Activated naive CD8-positive, alpha-beta T cell treated with anti-CD3 and anti-CD28 coated beads, Interleukin-2, amount 50 U/mL, for 24 hours (primary cell): ENCODE measurements at places on chromosomes 16 and 17.

DNA sequence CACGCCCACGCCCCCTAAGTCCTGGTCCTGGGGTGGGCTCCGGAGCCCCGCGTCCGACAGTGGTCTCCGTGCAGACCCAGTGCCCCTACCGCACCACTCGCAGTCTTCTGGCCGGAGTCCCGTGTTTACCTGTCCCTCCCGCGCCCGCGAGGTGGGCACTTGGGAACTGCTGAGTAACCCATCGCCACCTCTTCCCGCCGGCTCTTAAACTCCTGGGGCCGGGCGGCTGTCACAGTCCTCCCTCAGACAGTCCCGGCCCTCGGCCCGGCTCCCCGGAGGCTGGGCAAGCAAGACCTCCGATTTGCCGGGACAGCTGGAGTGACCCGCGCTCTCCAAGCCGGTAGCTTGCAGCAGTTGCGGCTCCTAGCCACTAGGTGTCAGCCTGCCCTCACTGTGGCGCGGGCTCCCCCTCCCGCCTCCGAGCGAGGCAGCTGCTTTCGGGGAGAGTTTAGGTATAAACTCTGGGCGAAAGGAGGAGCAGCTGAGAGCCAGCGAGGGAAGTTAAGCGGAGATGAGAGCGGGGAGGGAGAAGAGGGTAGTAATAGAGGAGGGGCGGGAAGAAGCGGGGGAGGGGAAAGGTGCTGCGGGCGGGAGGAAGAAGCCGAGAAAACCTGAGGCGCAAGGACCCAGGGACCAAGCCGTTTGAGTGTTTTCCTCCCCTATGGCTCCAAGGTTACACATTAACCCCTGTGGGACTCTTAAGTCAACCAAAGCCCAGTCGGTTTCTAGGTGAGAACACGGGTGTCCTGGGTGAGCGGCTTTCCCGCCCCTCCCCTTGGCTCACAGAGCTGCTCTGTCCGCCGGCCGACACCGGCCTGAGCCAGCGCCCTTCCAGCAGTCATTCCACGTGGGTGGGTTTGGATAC lies 826 bp upstream of the TLCD1 start:
- peaks cover 55% of the 10 kb centered on the region for H3K4me1 ChIP-seq
- H3K27ac ChIP-seq: peak overlapping the region; percentile 96
- DNase-seq: peak; percentile 94
- H3K27me3 ChIP-seq: no peaks in the 10 kb centered on the region
- peak overlapping the region; percentile 99 for H3K4me3 ChIP-seq

DNA sequence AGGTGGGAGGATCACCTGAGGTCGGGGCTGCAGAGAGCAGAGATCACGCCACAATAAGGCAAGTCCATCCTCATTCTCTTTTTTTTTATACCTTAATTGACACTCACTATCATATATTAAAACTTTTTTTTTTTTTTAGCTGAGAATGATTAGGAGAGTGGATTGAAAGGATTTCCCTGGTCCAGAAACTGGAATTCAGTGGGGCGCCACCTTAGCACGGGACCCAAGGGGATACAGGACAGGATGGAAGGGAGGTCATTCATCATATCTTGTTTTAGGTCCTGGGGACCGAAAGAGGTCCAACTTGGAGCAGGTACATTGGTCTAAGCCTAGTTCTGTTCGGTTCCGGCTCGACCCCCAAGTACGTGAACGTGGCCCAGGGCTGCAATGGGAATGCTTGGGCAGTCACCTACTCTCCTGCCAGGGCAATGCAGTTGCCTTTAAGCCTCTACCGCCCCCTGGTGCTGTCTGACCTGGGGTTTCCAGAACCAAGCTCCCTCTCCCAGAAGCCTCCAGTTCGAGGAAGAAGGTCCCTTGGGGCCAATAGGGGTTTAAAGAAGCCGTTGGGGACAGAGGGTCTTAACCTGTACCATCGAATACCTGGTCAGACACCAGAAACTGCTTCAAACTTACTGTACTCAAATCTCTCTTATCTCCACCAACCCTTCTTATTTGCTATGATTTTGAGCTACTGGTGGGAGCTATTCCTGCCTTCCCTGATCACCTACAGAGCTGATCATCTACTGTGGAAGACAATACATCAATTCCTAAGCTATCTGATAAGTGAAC lies 19.9 kb upstream of the GPATCH8 start:
- no peak overlapping the region for H3K27ac ChIP-seq
- no peaks in the 10 kb centered on the region for H3K36me3 ChIP-seq
- H3K4me3 ChIP-seq: no peak overlapping the region
- peak; percentile 74 for DNase-seq

DNA sequence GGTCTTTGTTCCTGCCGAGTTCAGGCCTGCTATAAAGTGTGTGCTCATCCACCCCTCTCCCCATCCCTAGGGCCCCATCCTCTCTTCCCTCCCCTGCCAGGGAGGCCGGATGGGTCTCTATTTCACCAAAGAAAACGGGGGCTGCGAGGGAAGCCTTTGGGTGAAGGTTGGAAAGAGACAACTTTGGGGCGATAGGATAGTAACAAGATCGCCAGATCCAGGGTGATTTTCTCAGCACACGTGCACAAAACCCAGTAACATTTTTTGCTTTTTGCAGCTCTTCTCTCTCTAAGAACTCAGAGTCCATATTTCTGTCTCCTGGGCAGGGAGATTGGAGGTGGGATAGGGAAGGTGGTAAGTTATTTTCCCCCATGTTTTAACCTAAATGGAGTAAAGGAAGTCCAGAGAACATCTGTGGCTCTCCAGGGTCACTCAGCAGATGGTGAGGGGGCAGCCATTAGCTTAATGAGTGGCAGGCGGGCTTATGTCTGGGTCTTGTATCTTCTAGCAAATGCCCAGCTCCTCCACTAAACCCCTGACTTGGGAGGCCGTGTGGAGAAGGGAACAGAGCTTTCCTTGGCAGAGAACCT lies 6.9 kb downstream of the CCR7 start:
- H3K4me3 ChIP-seq: peak overlapping the region; percentile 46
- no peak for DNase-seq

DNA sequence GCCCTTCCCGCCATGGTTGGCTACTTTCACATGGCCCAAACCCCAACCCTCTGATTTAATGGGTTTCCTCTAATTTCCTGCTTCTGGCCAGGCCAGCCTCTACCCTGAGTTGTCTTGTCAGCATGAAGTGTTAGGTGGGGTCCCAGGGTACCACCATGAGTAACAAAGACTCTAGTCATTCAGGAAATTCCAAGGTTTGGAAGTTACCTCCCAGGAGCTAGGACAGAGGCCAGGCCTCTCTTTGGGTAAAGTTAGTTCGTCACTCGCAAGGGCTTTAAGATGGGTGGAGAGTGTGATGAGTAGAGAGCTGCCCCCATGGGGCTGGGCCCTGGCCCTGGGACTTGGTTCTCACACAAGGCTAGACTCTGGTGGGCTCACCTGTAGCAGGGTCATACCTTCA lies 54.6 kb downstream of the PLD6 start:
- DNase-seq: no peak
- peaks cover 37% of the 10 kb centered on the region for H3K36me3 ChIP-seq
- H3K27ac ChIP-seq: peak overlapping the region; percentile 73

DNA sequence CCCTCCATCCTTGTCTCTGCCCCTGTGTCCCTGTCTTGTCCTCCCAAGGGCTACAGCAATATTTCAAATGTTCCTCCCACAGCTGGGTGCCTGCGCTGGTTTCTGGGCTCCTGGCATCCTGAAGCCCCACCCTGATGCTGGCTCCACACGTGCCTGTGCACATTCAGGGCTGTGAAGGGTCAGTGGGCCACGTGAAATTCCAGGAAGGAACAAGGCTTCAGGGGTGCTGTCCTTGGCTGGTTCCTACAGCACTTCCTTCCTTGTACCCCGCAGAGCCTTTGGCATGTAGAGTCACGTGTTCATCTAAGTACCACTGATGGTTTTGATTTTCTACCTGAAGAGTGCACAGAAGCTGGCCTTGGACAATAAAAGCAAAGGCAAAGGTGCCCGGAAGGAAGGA lies 57.7 kb upstream of the NLK start:
- no peak overlapping the region for H3K4me3 ChIP-seq
- no peaks in the 10 kb centered on the region for H3K36me3 ChIP-seq
- peaks cover 14% of the 10 kb centered on the region for H3K27me3 ChIP-seq

DNA sequence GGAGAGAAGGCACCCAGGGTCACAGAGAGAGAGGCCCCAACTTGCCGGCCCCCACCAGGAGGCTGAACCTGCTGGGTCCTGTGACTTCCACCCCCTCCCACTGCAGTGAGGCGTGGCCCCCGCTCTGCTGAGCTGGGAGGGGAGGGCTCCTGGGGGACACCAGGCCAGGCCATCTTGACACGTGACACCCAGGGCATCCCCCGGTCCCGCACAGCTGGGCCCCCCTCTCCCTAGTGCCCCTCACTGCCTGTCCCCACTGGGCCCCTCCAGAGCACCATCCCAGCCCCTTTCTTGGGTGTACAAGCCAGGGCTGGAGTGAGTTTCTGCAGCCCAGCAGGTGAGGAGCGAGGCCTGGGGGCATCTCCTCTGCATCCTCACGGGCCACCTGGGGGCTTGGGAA lies 12.4 kb downstream of the UBALD1 start:
- no peak for DNase-seq
- no peak overlapping the region for H3K27ac ChIP-seq
- H3K4me3 ChIP-seq: no peak overlapping the region
- no peaks in the 10 kb centered on the region for H3K36me3 ChIP-seq

DNA sequence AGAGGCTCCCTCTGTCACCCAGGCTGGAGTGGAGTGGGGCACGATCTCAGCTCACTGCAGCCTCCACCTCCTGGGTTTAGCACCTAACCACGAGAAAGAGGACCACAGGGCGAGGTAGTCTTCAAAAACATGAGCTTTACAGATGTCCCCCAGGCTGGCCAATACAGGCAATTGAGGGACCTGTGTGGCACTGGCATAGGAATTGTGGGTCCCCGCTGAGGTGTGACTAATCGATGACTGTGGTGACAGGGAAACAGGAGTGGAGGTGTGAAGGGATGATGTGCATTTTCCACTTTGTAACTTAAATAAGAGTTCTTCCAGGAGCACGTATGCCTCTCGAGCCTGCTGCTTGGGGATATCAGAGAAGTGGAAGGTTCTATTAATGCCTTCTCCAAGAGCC lies 12.6 kb upstream of the ARHGAP17 start:
- H3K4me3 ChIP-seq: no peak overlapping the region
- peaks cover 2% of the 10 kb centered on the region for H3K27me3 ChIP-seq
- H3K4me1 ChIP-seq: peaks cover 54% of the 10 kb centered on the region
- peak overlapping the region; percentile 90 for H3K27ac ChIP-seq
- DNase-seq: peak; percentile 61
